ENCODE measurements at places on chromosomes 2 and 18.

GRCh38 chr18:25061395-25061794 lies 290.6 kb downstream of the ZNF521 start:
- no peak for DNase-seq

DNA sequence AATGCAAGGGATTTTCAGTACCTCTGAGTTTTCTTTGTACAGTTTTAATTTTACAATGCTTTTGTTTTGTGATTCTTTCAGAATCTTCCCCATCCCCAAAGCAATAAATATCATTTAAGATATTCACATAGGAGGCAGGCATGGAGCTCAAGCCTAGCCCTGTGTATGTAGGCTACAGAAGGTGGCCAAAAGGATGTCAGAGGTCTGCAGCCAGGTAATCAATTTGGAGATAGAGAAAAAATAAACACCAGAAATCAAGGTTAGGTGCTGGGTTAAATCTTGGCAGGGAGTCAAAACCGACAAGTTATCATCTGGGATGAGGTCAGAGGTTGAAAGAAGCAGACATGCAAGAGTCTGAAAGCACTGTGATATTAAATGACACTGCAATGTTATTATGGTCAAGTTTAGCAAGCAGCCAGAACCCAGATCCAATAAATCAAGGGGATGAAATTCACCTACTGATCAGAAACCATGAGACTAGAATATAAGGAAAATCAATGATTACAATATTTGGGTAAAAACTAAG lies 45.1 kb upstream of the LRP1B start:
- no peak for DNase-seq

DNA sequence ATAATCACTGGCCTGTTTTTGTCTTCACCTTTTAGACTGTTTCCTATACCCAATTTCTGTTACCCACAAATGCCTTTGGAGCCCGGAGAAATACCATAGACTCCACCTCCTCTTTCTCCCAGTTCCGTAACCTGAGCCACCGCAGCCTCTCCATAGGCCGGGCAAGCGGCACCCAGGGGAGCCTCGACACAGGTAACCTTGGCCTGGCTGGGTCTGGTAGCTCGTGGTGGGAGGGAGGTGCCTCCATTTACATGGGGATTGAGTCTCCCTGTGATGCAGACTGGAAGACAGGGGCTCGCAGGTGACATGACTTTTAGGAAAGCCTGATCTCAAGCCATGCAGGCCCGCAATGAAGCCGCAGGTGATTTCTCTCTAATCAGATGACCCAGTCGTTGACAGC lies 100.6 kb downstream of the CABLES1 start:
- DNase-seq = no peak

DNA sequence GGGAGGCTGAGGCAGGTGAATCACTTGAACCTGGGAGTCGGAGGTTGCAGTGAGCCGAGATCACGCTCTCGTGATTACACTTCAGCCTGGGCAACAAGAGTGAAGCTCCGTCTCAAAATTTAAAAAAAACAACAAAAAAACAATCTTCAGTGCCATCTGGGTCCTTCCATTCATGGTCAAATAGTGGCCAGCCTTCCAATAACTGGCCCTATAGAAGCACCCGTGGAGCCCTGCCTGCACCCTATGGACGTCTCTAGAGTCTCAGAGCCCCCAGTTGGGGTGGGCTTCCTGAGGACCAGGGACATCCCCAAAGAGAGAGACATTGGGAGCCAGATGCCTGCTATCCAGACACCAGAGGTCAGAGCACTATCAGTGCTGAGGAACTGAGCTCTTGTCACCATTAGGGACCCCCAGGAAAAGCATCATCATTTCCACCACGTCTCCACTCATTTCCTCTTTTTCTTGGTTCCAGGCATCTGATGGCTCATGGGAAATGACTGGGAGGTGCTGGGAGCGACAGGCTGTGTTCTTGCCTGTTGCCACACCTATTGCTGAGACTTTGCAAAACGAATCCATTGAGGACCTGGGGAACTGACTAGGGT lies 9.4 kb downstream of the NEU2 start:
- DNase-seq = no peak

DNA sequence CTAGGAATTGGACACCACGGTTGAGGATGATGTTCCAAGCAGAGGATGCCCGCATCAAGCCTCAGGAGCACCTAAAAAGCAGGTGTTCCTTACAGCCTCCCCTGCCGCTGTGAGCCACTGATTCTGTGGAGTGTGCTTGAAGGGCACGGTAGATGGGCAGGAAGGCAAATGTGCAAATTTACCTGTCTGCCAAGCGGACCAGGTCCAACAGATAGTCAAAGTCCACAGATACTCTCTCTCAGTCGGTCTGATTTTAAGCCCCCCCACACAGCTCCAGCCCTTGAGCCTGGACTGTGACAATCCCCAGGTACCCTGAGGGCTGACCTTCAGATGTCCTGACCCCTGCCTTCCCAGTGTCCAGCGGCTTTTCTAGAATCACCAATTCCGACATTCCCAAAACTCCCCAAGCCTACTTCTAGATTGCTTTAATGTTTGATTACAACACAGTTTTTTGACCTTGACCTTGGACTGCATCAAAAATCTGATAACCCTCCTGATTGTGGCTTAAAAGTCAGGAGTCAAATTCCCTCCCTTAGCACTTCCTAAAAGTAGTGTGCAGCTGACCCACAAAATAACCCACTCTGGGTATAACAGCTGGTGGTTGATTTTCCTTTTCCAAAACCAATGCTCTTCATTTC lies 208.8 kb upstream of the NCKAP5 start:
- no peak for DNase-seq

GRCh38 chr2:75605770-75606529 lies 40.6 kb upstream of the MRPL19 start:
- peak; percentile 51 for DNase-seq

GRCh38 chr2:83388804-83389203 lies 1070.3 kb downstream of the SUCLG1 start:
- no peak for DNase-seq

GRCh38 chr18:75840131-75840530 lies 412.6 kb upstream of the SMIM21 start:
- DNase-seq = no peak

- DNase-seq = no peak
Measured at GRCh38 chr2:30499681-30500080, 52.6 kb downstream of the LCLAT1 start.

DNA sequence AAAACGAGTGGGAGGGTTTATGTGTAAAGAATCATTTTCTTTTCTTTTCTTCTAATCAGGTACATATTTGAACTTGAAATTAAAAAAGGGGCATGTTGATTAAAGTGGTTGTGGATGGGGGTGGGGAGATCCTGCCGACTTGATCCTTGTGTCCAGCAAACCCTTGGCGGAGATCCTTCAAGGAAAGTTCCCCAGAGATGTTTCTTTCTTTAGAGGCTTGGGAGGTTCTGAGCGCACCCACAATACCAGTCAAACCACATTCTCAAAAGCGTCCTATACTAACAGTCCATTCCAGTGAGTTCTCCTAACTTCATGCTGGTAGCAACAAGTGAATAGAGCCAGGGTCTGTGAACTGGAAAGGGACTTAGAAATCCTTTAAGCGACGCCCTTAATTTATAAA lies 49.2 kb downstream of the MYCN start:
- no peak for DNase-seq

- DNase-seq = no peak
Measured at GRCh38 chr2:221549143-221549542, 23.0 kb downstream of the EPHA4 start.

GRCh38 chr2:100246163-100247145 lies 75.8 kb downstream of the LONRF2 start:
- no peak for DNase-seq

DNA sequence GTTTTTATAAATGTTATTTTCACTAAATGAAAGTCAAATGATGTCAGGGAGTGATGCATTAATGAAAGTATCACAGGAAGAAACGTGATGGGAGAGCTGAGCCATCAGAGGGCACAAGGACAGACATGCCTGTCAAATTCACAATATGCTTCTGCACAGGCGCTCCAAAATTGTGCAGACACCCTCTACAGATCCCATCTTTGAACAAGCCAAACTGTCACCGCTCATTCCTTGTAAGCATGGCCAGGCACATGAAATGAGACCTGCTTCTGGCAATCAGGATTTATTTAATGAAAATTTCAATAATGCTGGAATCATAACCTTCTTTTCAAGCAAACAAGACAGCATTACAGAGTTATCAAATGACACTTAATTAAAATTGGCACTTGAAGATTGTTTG lies 20.4 kb upstream of the FSHR start:
- DNase-seq = no peak

DNA sequence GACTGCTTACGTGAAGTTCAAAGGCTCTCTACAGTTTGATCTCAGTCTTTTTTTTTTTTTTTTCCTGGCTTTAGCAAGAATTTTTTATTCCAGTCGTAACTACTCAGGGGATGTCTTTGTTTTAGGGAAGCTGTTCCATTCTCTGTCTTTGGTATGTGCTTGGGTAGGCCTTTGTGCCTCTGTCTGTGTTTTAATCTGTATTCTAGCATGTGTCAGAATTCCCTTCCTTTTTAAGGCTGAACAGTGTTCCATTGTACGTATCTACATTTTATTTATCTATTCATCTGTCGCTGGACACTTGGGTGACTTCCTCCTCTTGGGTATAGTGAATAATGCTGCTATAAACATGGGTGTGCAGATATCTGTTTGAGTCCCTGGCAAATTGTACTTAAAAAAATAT lies 42.6 kb downstream of the MYO1B start:
- no peak for DNase-seq

- DNase-seq = no peak
Measured at GRCh38 chr18:56488739-56489138, 149.7 kb downstream of the TXNL1 start.

- no peak for DNase-seq
Measured at GRCh38 chr18:1488957-1489356, 584.3 kb downstream of the ADCYAP1 start.

DNA sequence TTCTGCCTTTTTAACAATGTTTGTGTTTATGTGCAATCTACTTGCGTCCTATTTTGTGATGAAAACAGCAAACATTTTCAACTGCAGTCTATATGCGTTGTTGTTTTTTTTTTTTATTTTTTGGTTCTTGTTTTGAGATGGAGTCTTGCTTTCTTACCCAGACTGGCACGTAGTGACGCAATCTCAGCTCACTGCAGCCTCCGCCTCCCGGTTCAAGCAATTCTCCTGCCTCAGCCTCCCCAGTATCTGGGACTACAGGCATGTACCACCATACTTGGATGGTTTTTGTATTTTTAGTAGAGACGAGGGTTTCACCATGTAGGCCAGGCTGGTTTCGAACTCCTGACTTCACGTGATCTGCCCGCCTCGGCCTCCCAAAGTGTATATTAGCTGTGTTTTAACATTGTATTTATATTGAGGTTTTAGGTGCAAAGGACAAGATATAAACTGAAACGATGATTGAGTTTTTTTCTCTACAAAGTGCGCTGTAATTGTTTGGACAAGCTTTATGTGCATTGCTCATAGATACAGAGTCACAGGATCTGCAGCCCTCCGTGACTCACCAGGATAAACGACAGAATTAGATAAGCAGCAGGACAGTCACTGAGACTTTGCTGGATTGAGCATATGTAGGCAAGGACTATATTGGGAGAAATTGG lies 17.4 kb downstream of the CDH7 start:
- DNase-seq = no peak

- no peak for DNase-seq
Measured at GRCh38 chr2:98012561-98012991, 16.8 kb upstream of the TMEM131 start.

DNA sequence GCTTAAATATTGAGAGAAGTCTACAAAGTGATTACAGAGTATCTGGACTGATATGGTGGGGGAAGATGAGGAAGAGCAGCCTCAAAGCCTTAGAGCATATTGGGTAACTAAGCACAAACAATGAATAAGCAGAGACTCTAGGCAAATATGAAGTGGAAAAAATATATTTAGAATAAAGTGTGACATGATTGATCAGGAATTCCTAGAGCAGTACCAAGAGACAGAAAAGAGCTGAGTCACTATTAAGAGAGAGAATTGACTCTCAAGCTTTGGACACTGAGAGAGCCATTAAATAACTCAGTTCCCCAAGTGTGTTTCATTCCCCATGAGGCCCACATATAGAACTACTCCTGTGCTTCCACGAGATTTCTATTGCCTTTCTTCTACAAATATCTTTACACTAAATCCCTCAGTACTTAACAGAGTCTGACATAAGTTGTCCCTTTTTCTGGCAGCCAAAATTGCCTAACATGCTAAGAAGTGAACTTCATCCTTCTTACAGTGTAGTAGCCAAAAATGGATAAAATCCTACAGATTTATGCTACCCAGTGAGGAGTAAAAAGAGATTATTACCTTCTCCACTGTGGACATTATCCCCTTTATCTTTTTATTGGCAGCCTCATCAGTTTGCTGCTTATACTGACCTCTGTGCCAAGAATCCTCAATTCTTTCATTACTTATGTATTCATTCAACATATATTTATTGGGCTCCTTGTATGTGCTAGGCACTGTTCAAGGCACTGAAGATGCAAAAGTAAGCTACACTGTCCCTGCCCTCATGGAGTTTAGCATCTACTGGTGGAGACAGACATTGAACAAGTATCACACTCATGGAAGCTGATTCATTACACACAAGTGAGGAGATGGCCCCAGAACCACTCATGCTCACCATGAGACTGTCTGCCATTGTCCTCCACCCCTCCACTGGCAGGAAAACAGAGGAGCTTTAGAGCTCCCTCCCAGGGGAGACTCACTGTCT lies 45.4 kb downstream of the SLC40A1 start:
- no peak for DNase-seq

DNA sequence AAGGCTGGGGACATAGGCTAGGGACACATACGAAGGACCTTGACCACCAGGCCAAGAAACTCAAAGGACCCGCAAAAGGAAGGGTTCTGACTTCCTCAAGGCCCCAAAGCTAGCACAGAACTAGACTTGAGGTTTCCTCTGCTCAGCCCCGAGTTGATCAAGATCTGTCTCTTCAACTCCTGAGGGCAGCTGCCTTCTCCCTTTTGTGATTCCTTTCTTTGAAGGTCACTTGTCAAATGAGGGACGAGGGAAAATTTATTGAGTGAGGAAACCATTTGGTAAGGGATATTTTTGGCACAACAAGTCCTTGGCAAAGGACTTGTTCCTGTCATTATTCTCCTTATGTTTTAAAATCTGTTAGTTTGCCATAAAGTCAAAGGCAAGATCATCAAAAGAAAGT lies 12.3 kb upstream of the ROCK2 start:
- no peak for DNase-seq

DNA sequence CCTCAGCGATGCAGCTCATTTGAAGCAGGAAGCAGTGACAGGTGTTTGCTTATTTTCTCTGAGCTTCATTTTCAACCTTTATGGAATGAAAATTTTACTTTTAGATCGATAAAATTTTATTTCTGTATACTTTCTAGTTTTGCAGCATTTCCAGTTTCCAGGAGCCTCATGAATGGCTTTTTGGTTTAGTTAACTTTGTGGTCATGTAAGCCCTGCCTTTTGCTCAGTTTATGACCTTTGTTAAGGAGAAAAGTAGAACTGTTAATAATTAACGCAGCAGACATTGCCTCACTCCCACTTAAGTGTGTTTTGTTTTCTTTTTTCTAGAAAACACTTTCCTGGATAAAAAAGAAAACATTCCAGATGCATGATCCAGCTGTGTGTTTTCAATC lies 4.4 kb upstream of the FARP2 start:
- DNase-seq = no peak

- DNase-seq = no peak
Measured at GRCh38 chr2:160940699-160941098, 219.5 kb upstream of the TANK start.

All from SW 1271 (cell line).